ENCODE measurements at places on chromosomes 6 and 20.

GRCh38 chr20:42041000-42041565 is 422.9 kb upstream of the CHD6 start:
- DNase-seq: no peak

DNA sequence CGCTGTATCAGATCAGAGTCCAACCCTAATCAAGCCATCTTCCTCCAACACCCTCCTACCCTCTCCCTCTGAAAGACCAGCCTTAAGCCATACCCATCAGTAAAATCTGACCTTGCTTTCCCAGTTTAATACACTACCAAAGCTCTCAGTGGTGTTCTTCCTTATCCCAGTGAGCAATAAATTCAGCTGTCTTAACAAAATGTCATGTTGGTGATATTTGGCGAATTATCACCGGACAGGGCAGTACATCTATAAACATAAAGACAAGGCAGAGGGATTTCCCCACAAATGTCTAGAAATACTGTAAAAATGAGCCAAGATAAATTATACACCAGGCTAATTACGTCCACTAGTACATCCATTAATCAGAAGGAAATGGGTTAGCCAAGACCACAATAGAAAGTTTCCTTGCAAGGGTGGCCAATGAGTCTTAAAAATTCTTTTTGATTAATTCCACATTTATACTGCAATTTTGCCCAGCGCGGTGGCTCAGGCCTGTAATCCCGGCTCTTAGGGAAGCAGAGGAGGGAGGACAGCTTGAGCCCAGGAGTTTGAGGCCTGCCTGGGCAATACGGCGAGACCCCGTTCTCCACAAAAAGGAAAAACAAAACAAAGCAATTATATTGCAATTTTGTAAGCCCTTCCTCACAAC is 905 bp downstream of the RARS2 start:
- no peak for DNase-seq

GRCh38 chr6:167661552-167662044 is 165.1 kb upstream of the AFDN start:
- no peak for DNase-seq

GRCh38 chr20:9476174-9476573 is 38.2 kb upstream of the LAMP5 start:
- no peak for DNase-seq

DNA sequence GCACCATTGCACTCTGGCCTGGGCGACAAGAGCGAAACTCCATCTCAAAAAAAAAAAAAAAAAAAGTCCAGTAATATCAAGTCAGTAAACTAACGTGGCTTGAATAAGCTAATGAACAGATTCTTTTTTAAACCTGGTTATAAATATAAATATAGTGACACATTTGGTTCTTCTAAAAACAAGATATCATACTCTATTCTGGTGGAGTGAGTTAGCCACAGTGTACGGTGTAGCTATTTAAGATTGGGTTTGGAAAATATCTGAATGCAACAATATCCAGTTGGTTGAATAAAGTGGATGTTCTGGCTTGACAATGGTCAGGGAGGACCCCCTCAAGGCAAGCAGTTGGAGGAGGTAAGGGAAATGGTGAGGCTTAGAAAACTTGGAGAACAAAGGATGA is 5.9 kb upstream of the DEK start:
- DNase-seq: no peak

GRCh38 chr20:278181-278580 is 12.4 kb downstream of the C20orf96 start:
- DNase-seq: no peak

DNA sequence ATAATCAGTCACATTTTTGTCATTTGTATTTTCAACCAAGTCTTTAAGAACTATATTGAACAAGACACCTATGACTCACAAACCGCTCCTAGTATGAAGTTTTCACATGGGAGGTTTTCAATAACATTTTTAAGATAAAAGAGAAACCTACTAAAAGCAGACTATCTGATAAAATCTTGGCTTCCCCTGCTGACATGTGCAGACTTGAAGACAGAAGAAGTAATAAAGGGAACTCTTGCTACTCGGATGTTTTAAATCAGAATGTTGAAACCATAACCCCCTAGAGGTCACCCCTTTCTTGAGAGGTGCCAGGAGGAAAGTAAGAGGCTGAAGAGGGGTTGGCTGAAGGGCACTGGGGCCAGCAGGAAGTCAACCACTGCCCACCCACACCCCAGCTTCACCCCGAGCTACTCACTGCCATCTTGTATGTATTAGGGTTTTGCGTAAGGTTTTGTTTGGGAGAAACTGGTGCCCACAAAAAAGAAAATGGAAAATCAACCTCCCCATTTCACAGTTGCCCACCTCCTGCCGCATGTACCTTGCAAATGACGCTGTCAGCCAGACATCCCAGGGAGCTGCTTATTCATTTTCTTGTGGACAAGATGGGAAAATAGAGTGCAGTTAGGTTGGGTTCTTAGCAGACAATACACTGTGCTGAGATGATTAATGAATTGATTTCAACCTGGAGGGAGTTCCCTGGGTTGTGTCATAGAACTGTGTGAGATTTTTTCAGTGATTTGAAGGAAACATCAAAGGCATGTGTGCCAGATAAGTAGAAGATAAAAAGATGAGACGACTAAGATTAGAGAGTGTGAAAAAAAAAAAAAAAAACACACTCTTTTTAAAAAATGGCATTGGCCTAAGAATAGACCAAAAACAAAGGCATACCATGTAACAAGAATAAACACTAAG is 83.2 kb upstream of the TAB2 start:
- DNase-seq: peak; percentile 74

DNA sequence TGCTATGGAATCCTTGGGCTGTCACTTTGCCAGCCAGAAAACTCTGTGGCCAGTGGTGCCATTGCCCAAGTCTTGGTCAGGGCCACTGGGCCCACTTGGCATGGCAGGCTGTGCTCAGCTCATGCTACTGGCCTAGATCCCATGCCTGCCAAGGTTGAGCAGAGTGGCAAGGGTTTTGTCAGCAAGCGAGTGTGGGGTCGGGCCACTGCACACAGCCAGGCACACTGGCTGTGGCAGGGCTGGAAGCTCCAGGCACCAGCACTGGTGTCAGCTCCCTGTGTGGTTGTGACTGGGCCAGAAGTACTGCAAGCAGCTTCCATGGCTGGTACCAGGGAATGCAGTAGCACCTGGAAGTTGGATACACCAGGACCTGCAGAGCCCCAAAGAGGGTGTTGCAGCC is 846.8 kb downstream of the EYS start:
- no peak for DNase-seq

GRCh38 chr20:8901237-8902025 is 167.5 kb upstream of the PLCB4 start:
- DNase-seq: no peak

DNA sequence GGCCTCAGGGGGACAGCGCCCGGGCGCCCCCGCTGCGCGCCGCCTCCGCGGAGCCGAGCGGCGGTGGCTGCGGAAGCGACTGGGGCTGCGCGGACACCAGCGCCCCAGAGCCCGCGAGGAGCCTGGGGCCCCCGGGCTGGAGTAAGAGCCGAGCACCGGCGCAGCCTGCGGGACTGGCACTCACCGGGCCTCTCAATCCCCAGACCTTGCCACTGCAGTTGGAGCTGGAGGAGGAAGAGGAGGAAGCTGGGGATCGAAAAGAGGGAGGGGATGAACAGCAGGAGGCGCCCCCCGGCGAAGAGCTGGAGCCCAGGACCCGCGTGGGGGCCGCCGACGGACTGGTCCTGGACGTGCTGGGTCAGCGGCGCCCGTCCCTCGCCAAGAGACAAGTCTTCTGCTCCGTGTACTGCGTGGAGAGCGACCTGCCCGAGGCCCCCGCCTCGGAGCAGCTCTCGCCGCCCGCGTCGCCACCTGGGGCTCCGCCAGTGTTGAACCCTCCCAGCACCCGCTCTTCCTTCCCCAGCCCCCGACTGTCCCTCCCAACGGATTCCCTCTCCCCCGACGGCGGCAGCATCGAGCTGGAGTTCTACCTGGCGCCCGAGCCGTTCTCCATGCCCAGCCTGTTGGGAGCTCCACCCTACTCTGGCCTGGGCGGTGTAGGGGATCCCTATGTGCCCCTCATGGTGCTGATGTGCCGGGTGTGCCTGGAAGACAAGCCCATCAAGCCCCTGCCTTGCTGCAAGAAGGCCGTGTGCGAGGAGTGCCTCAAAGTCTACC is 590 bp downstream of the RNF217 start:
- no peak for DNase-seq

DNA sequence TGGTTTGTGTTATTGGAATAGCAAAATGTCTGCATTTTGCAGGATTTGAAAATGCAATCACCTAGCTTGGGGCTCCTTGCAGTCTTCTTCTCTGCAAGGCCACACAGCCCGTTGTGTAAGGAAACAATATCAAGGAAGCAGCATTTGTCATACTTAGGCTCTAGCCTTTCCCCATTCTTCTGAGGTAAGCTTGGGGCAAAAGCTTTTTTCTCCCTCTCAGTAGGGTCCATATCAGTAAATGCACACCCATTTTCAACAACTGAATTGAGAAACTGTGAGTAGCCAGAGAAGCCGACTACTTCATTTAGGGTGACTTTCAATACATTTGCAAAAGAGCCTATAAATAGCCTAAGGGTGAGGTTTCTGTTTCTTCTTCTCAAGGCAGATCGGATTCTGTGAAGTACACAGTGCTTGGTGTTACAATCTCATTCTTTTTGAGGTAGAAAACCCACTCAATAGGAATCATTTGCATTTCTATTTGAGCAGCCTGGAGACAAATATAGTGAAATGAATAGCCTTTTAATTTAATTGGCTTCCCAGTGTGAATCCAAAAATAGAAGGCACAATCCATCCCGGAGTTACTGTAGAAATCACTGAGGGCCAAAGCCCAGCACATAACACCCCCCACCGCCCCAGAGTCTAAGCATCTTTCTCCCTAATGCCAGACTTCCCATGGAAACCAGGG is 61.8 kb downstream of the BTBD3 start:
- no peak for DNase-seq

- DNase-seq: peak; percentile 90
Observed at GRCh38 chr6:15023448-15023847, 222.4 kb upstream of the JARID2 start.

GRCh38 chr6:165055231-165055630 is 254.2 kb downstream of the C6orf118 start:
- DNase-seq: no peak

DNA sequence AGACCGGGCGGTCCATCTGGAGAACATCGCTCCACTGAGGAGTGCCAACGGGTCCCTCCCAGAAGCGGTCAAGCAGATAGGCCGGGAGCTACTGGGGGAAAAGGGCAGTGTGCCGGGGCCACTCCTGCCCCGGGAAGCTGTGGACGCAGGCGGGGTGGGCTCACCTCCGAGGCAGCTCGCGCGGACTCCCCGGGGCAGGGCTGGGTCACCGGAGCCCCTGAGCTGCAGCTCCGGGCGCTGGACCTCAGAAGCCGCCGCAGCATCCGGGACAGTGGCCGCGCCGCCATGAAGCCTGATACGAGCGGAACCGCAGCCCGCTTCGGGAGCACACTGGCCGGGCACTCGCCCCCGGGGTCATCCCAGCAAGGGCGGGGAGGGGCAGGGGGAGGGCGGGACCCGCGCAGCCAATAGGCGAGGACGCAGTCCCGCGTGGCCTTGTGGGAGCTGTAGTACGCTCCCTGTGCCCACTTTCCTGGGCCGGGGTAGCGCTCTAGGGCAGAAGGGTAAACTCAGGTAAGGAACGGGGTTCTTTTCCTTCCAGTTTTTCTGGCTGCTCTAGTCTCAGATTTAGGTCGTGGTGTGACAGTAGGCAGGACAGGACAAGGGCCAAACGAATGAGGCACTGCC is at the start of gene MOCS1:
Gene MOCS1, minus strand, starts transcription at position 332 of the 627 bp plus-strand sequence. Its CDS starts 45 bp downstream, at position 287.
- DNase-seq: peak; percentile 54

DNA sequence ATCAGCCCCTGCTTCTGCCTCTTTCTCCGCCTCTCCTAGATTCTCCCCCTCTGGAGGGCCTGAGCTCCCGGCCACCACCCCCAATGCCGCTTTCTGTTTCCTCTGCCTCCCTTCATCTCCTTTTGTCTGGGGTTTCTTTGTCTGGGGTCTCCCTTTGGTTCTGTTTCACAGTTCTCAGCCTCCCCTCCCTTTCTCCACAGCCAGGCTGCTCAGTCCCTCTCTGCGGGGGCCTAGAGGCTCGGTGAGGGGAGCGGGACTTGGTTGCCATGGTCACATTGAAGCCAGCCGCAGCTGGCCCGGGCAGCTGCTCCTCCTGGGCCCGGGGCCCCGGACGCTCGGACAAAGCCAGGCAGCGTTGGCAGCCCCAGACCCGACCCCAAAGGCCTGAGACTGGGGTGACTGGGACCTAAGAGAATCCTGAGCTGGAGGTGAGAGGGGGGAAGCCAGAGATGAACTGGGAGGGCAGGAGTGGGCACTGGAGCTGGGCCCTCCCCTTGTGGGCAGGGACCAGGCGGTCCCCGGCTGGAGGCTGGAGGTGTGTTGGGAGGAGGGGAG is 3.5 kb upstream of the DDR1 start:
- no peak for DNase-seq
